Activated effector memory CD4-positive, alpha-beta T cell treated with anti-CD3 and anti-CD28 coated beads, Interleukin-2, amount 50 U/mL, for 16 hours (primary cell): ENCODE measurements at places on chromosomes 7 and 10.

DNA sequence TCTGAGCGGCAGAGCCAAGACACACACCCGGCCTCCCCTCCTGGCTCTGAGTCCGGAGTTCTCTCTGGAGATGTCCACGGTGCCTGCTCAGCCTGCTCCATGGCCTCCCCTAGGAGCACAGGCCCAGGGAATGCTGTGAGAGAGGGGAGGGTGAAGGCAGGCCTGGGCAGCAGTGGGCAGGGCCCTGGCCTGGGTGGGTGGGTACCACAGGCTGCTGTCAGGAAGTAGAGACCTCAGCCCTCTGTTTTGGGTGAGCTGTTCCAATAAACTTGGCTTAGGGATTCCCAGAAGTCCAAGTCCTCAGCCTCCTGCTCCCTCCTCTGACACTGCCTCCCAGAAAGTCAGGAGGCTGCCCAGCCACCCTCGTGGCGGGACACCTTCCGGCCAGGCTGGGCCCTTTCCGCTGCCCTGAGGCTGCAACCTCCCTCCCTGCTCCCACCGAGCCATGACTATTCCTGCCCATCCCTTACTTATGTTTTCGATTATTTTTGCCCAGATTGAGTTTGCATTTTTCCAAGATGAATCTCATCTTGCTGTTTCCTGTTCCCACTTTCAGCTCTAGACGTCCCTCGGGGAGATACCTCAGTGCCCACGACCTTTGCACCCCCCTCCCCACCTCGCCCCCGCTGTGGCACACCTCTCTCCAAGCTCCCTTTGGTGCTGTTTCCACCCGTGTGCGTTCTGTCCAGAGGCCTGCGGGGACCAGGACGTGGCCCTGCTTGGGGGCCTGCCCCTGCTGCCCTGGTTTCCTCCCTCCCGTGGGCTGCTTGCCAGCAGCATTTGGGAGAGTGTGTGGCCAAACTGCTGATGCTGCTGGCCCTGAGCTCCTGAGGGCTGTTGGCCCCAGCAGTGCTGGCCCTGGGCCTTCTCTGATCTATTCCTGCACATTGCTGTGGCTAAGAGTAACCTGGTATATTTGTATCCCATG is 5.8 kb upstream of the POLM start:
- no peak for DNase-seq

DNA sequence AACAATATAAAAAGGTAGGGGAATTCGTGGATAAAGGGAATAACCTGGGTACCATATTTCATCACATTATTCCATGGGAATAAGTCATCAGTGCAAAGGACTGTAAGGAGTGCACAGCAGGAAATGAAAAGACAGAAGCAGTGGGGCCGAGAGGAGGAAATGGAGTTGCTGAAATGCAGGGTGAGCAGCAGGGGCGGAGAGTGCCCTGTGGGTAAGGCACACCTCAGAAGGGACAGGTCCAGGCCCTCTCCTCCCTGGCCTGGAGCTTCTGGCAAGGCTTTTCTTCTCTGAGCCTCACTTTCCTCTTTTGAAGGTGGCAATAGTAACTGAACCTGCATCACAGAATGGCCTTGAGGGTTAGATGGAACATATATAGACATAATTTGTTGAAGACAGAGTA is 26.2 kb downstream of the IKZF1 start:
- no peak for DNase-seq

DNA sequence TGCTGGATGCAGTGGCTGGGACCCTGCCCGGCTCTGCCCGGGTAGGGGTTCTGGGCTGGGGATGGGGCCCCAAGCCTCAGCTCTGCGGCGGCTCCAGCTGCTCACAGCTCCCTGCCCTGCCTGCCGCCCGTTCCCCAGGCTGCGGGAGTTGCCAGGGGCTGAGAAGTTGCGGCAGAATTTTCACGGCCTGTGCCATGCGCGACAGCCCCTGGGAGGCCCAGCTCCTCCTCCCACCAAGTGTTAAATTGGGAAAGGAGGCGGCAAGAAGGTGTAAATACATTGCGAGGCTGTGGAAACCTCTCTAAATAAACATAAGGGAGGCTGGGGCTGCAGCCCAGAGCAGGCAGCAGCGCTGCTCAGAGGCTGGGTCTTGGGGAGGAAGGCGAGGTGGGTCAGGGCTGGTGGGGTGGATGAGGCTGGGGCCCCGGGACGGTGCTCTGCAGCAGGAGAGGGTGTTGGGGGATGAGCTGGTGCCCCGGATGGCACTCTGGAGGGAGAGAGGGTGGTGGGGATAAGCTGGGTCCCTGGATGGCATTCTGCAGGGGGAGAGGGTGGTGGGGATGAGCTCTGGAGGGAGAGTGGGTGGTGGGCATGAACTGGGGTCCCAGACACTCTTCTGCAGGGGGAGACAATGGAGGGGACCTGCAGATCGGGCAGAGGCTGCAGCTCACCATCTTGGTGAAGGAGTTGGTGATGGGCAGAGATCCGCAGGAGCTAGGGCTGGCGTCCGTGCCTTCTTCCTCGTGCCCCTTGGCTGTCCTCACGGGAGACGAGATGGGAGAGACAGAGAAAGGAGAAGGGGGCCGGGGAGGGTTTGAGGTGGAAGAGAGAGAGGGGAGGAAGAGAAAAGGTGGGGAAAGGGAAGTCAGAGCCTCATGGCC is 85.5 kb upstream of the GNA12 start:
- DNase-seq: peak; percentile 39

DNA sequence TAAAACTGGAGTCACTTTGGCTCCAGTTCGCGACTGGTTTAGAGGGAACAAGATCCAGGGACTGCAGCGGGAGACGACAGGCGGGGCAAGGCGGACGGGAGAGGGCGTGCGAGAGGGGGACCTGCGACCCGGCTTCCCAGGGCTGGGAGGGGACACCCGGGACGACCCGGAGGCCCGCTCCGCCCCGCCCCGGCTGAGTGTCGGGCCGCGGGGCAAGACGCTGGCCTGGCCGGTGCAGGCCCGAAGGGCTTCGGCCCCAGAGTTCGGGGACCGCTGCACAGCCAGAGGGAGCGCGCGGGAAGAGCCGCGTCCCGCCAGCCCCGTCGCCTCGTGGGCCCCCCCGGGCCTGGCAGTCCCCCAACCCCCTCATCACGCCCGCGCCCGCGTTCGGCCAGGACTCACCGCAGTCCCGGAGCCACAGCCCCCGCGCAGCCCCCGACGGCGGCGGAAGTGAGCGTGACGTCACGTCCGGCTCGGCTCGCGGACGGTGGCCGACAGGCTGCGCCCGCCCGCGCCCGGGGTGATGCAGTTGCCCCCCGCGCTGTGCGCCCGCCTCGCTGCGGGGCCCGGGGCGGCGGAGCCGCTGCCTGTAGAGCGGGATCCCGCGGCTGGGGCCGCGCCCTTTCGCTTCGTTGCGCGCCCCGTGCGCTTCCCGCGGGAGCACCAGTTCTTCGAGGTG is at the start of the genes TUBGCP2 and ZNF511:
TSS of gene TUBGCP2 (minus strand) at position 452 of the 679 bp plus-strand sequence. CDS start 5,931 bp downstream, outside the sequence.
TSS of gene ZNF511 (plus strand) at position 494 of the 679 bp plus-strand sequence. CDS start at position 524, 30 bp downstream.
- peak; percentile 96 for DNase-seq

- DNase-seq: no peak
Measured at GRCh38 chr10:103127241-103127640, 65.8 kb downstream of the NT5C2 start.

DNA sequence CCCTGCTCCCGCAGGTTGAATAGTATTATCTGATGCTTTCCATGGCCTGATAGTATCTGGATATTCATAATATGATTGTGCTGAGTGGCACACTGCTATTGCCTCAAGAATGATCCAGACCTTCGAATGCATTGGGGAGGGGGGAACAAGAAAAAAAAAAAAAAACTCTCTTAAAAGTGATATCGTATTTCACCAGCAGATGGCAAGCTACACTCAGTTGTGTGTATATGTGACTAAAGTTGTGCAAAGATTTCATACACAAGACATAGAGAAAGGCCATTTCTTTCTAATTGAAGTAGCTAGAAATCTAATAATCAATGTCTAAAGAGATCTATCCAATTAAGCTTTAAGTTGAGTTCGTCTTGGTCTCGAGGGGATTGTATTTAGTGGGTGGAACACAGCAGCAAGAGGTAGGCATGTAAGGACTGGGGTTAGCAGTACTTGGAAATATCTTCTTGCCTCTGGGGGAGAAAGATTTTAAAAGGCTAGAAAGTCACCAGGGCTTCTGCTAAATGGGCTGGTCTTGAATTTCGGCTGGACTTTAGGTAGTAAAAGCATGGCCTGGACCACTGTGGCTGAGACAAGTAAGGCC is 15.3 kb downstream of the SFRP4 start:
- no peak for DNase-seq

DNA sequence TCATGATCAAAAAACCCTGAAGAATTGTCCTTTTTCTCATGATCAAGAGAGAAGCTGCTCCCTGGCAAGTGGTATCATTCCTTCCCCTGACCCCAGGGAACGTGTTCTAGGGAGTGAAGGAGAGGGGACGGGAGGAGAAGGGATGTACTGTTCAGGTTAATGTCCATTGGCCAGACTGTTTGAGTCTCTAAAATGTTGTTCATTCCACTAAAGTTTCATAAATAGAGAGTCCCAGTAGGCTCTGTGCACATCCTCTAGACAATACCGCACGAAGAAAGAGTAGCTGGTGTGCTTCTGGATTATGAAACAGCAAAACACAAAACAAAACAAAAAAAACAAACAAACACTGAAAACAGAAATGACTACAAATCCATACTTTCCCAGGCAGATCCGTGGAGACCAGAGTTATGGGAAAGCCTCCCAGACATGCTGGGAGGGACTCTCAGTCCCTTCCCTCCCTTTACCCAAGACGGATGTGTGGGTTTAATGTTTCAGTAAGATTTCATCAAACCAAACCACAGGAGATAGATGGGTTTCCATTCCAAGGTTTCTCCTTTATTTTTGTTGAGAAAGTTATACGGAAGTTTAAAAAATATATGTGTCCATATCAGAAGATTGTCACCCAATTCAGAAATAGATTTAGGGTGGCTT is 66.5 kb upstream of the TNS3 start:
- no peak for DNase-seq

DNA sequence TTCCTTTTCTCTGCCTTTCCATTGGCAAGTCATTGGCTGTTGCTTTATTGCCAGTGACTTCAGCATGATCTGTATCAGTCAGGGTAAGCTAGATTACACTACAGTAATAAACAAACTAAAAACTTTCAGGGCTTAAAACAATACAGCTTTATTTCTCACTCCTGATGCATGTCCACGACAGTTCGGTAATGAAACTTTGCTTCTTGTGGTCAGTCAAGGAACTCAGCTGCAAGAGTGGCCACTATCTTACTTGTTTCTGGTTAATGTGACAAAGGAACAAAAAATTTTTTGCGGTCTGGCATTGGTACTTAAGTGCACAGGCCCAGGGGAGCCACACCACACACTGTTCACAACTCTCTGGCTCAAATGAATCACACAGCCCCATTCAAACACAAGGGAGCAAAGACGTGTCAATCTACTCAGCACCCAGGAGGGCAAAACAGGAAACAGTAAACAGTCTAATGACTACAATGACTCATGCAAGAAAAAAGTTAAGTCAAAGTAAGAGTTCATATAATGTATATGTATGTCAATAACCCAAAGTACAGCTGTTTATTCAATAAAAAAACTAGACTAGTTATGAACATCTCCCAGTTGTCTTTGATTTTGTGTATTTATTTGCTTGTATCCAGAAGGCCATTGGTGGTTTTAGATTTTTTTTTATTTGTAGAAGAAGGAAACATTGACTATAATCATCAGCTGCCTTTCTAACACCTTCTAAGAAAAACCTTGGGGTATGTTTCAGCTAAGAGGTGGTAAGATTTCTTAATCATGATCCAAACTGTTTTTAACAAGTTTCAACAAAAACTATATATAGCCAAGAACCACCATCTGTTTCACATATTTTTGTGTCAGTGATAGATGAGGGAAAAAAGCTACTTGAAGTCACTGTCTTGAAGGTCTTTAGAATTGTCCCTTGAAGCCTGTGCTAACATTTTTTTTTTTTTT is 134.4 kb upstream of the FAM3C start:
- peak; percentile 69 for DNase-seq

- DNase-seq: no peak
Measured at GRCh38 chr7:155457544-155458110, 302 bp upstream of the EN2 start.

GRCh38 chr7:122544463-122544862 is 154.5 kb downstream of the RNF133 start:
- no peak for DNase-seq

- no peak for DNase-seq
Measured at GRCh38 chr10:12583891-12584595, 234.7 kb downstream of the CAMK1D start.

- DNase-seq: no peak
Measured at GRCh38 chr10:50554376-50554994, 69.3 kb downstream of the SGMS1 start.

DNA sequence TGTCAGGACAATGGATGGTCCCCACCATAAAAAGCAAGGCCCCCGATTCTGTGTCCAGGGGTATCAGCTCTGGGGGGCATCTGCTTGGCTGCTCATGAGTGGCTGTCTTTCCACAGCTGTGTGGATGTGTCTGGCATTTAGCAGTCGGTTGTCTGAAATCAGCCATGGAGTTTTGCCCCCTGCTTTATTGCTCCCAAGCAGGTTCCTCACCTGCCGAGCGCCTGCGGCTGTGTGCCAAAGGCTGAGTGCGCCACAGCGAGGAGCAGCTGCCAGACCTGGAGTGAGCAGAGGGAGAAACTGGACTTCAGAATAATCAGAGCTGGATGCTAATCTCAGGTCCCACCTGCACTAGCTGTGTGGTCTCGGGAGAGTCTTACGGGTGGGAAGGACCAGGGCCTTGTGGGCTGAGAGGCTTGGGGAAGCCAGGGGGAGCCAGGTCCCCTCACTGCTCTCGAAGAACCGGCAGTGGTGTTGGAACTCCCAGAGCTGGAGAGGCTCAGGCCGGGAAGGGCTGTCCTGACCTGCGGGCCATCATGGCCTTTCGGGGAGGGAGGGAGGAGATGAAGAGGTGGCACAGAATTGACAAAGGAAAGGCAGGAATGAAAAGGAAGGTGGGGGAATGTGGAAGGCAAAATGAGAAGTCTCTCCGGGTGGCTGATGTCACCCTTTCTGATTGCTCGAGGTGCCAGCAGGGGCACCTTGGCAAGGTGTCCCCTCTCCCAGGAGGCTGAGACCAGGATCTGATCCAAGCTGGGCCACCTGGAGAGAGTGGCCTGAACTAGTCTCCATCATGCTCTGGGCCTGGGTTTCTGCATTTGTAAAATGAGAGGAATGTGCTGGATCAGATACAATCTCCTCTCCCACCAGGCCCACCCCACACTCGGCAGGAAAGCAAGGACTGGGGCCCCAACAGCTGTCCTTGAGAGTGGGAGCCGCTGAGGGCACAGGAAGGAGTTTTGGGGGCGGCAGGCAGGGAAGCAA is 30.2 kb upstream of the LEP start:
- peak; percentile 24 for DNase-seq

- no peak for DNase-seq
Measured at GRCh38 chr7:30816645-30817370, 45.6 kb downstream of the MINDY4 start.

GRCh38 chr7:69360913-69361312 is 237.4 kb upstream of the AUTS2 start:
- no peak for DNase-seq
